ENCODE measurements at places on chromosomes 2 and 18.

- no peak for DNase-seq
These were observed 185.2 kb downstream of the ALPK2 start for GRCh38 chr18:58443671-58444070.

GRCh38 chr2:134244086-134244485, 9.8 kb upstream of the MGAT5 start:
- no peak for DNase-seq

GRCh38 chr2:157815421-157815820, 60.7 kb downstream of the ACVR1 start:
- no peak for DNase-seq

DNA sequence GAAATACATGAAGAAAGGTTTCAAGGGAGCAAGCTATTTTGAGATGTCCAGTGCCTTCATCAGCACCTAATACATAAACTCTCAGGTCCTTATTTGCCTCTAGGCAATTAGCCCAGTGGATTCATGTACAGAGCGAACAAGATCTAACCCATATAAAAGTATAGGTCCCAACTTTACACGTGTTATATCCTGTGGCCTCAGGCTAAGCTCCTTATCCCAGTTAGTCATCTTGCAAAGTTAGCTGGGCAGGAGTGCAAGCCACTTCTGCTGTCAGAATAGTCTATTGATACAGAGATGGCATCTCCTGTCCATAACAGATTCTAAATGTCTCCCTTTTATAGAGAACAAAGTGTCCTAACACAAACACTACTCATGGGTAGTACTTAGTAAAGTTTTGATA, 203.9 kb upstream of the PIK3C3 start:
- no peak for DNase-seq

DNA sequence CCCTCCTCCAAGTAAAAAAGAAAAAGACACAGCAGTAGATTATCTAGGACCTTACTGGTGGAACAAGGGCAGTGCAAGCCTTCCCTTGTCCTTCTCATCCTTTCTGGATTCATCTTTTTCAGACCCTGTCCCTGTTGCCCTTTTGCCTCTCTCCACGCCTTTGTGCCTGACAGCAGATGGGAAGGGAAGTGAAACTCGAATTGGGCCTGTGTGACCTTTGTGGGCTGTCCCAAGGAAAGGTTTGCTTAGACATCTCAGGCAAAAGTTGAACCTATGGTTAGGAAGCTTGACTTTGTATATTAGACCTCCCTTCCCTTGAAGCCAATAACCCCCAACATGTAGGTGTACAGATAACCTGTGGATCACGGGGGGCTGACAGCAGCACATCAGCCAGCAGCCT, 185.3 kb downstream of the PRKCE start:
- no peak for DNase-seq

All from transverse colon (tissue), 4 donors.